Frontal cortex (tissue), 4 donors: ENCODE measurements at places on chromosomes 6 and 20. TPM values are rescaled to one million over a fixed set of nuclear protein-coding genes. Genes with fewer than 3 reads are reported as not detected.

- DNase-seq, result no peak
Observed at GRCh38 chr6:39576556-39577303, 148.5 kb downstream of the KIF6 start.

DNA sequence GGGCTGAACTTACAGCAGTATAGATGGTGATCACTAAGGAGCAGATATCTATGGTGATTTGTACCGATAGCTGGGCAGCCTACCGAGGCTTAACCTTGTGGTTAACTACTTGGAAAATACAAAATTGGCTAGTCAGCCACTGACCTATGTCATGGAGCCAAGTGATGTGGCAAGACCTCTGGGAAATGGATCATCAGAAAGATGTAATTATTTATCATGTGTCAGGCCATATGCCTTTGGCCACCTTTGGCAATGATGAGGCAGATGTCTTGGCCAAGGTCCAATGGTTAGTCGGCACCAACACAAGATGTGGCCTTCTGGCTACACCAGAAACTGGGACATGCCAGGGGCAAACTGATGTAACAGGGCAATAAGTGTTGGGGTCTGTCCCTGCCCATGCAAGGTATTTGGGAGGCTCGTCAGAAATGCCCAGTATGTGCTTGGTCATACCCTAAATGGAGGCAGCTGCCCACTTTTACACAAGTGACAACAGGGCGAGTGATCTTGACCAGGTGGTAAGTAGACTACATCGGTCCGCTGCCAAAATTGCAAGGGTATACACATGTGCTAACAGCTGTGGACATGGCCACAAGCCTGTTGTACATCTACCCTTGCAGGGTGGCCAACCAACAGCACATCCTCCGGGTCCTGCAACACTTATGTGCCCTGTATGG, 30.1 kb downstream of the HDDC2 start:
- no peak for DNase-seq

DNA sequence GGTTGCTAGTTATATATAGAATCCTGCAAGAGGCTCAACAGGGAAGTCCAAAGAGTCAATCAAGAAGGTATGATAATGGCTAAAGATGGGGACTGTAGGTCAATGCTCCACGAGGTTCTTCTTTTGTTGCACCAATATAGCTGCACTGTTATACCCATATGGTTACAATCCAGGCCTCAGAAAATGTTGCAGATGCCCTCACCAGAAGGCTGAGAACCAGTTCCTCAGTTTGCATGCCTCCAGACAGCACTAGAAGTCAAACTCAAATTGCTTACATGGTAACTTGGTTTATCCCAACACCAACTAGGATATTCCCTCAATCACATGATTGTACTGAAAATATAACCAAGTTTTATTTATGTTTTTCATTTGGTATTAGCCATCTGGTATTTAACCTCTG, 12.1 kb downstream of the EEF1A1 start:
- no peak for DNase-seq

DNA sequence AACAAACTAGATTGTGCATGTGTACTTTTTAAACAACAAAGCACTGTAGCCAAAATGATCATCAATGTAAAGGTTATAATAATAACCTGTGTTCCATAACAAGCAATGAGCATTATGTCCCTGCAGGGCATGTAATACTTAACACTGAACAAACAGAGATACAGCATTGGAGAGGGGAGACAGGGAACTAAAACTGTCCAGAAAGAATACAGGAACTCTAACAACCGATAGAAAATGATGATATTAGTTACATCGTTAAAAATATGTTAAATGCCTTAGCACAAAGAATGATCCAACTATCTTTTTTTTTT, 80.5 kb downstream of the COL9A1 start:
- no peak for DNase-seq

CCDC170 gene
- total RNA-seq, result 0.41 TPM

DNA sequence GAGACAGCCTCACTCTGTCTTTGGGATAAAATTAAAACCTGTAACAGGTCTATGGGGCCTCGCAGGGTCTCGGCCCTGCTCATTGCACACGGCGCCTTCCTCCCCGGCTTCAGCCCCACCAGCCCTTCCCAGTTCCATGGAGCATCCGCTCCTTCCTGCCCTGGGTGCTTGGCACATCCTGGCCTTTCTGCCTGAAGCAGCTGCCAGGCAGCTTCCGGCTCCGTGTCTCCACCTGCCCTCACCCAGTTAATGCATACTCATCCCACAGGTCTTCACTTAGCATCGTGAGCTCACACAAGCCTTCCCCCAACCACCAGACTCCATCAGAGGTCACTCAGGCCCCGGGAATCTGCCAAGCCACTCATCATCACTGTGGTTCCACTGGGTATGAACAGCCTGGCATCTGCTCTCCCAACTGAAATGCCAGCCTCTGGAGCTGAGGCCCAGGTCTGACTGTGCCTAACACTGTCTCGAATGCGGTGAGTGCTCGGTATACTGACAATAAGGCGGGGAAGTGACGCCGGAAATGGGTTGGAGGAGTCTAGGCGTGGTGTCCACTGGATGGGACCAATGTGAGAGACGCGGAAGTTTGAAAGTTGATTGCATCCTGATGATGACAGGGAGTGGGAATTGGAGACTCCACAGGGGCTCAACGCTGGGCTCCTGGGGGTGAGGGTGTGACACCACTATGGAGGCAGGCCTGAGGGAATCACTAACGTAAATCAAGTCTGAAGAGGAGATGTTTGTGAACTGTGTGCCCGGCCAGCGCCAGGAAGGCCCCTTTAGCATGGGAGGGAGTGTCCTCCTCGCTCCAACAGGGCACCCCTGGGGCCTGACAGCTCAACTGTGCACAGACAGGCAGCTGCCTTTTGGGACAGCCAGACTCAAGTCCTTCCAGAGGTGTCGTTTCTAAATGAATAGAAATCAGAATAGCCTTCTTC, 245.8 kb downstream of the TTLL2 start:
- no peak for DNase-seq

ZBTB46 gene
- total RNA-seq, result 22.4 TPM

GRCh38 chr20:37789408-37789807, 95.6 kb downstream of the CTNNBL1 start:
- no peak for DNase-seq
